Activated naive CD8-positive, alpha-beta T cell treated with anti-CD3 and anti-CD28 coated beads, Interleukin-2, amount 50 U/mL, for 16 hours (primary cell): ENCODE measurements at places on chromosomes 13 and 19.

GRCh38 chr13:45909673-45910072 lies 58.1 kb upstream of the SIAH3 start:
- no peak for DNase-seq

GRCh38 chr19:56405062-56405461 lies 930 bp downstream of the ZNF583 start:
- no peak for DNase-seq

DNA sequence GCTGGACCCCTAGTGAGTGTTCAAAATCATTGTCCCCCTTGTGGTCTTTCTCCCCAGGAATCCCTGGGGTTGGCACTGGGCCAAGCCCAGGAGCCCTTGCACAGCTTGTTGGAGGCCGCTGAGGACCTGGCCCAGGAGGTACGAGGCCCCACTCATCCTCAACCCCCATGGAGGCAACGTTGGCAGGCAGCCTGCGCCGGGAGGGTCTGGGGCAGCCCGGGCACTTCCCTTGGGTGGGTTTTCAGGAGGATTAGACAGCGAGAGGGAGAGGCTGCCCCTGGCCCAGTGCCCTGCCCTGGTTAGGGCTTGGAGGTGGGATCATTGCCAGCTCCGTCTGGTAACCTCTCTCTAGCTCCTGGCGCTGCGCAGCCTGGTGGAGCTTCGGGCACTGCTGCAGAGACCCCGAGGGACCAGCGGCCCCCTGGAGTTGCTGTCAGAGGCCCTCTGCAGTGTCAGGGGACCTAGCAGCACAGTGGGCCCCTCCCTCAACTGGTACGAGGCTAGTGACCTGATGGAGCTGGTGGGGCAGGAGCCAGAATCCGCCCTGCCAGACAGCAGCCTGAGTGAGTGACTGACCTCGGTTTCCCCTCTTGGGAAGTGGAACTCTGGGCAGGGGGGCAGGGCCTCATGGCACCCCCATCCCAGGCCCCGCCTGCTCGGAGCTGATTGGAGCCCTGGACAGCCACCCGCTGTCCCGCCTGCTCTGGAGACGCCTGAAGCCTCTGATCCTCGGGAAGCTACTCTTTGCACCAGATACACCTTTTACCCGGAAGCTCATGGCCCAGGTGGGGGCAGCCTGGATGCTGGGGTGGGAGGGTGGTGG lies 3.0 kb downstream of the ABCA7 start:
- no peak for DNase-seq

GRCh38 chr19:13091400-13092157 lies 11.1 kb downstream of the LYL1 start:
- no peak for DNase-seq

DNA sequence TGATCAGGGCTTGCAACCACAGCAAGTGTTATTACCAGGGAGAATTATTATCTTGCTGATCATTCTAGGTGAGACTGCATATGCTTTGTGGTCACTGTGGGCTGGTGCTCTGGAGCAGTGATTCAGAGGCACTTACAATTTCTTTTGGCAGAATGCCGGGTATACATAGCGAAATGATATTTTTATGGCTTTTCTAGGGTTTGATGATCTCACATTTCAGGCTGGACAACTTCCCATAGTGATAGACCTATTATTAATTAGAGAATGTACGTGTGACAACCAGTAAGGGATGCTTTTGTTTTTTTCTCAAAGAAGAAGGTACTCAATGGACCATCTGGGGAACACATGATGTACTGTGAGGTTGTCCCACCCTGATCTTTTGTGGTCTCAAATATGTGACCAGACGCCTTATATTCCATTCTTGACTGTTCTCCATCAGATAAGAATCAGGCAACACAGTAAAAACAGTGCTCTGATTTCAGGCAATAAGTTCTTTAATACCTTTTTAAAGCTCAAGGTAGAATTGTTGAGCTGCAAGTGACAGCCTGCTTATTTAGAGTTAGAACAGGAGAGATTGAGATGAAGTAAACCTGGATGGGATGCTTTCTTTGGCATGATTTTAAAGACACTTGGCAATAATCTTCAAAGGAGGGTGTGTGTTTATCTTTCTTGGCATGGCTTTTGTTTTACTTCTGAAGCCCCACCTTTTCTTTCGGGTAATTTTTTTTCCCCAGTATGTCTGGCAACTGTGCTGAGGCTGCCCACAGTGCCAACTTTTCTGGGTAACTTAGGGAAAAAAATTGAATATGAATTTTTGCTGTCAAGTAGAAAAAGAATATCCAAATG lies 27.4 kb upstream of the SCEL start:
- no peak for DNase-seq

GRCh38 chr19:19538061-19538784 lies at the start of gene CILP2:
CILP2 (plus strand) TSS chr19:19538265; CDS start chr19:19538350, 85 bp downstream.
- no peak for DNase-seq

- no peak for DNase-seq
Measured at GRCh38 chr13:106660746-106661625, 93.0 kb upstream of the ARGLU1 start.

DNA sequence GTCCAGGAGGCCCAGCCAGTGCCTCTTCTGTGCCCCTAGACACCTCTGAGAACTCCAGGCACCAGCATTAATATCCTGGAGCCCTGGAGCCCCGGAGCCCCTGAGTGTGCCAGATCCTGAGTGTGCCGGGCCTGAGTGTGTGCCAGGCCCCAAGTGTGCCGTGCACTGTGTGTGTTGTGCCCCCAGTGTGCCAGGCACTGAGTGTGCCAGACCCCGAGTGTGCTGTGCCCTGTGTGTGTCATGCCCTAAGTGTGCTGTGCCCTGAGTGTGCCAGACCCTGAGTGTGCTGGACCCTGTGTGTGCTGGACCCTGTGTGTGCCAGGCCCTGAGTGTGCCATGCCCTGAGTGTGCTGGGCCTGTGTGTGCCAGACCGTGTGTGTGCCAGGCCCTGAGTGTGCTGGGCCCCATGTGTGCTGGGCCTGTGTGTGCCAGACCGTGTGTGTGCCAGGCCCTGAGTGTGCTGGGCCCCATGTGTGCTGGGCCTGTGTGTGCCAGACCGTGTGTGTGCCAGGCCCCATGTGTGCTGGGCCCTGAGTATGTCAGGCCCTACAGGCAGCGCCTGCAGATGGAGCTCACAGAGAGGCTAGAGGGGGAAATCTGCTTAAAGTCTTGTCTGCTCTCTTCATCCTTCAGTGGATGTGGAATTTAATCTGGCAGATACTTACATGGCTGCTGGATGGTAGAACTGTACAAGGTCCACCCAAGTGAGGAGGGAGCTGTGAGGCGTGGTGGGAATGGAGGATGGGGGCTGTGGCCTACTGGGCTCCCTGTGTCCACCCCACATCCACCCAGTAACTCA lies 53.9 kb downstream of the C13orf46 start:
- no peak for DNase-seq

DNA sequence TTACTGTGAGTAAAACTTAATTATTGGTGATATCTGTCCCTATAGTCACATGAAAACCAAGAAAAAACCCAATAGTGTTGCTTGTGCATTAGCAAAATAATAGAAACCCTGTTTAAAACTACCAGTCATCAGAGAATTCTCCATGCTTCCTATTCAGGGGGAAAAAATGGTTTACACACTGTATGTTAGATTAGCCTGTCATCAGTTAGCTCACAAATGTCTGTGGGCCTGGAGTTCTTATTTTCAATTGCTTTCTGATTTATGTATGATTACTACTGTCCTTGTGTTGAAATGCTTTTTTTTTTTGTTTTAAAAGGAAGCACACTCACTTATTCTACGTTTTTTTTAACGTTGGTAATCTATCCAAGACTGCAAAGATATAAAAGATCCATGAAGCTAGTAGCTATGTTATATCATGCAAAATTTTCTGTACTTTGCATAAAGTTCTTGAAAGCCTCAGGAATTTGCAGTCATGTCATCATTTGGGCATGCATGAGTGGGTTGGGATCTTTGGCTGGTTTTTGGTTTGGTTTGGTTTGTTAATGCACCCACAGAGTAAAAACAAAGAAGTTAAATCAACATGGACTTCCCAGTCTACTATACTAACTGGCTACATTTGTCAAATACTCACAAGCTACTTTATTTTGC lies 25.9 kb downstream of the RXFP2 start:
- no peak for DNase-seq

DNA sequence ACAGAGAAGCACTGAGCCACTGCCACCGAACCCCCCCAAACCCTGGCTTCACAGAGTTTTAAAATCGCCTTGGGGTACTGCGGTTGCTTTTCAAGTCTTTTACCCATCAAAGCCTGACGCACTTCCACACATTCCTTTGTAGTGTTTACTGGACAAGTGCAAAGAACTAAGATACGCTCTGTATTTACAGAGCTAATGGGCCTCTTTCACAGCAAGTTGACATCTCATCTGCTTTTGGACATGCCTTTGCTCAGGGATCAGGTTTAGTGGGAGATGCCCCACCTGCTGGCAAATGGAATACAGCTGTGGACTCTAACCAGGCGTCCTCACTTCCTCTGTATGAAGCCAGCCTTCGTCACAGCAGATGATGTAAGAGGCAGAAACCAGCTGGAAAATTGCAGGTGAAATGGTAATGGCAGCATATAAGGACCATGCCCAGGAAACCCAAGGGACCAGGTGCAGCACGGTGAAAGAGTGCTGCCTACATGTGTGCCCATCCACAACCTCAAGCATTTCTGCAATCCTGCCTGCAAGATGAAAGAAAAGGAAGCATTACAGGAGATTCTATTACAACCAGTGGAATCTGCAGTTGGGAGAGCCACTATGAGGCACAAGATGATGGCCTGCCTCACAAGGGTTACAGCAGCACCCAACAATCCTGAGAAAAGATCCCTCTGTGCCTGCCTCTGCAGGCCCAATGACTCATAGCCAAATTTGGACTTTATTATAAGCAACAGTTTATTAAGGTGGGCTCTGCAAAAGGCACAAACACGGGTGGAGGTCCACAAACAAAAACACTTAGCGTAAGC lies 34.7 kb downstream of the BRD4 start:
- no peak for DNase-seq

DNA sequence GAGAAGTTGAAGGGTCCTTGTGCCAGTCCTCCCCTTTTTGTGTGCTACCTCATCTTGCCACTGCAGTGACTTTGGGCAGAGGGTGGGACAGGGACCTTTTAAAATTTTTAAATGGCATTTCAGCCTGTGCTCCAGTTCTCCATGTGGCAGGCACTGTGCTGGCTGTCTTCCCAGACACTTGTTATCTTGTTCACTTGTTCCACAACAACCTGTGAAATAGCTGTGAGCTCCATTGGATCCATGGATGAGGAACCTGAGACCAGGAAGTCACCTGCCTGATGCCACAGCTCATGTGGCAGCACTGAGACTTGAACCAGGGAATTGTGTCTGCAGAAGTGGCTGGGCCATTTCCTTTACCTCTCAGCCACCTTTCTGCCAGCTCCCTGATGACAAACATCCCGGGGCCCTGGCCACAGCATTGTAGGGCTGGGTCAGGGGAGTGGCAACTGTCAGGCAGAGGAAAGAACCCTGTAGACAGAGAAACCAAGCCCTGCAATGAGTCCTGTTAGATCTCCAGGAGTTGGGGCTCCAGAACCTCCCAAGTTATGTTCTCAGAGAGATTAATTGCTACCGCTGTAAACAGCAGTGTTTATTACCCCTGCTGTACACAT lies 6.4 kb downstream of the EGLN2 start:
- DNase-seq = no peak

DNA sequence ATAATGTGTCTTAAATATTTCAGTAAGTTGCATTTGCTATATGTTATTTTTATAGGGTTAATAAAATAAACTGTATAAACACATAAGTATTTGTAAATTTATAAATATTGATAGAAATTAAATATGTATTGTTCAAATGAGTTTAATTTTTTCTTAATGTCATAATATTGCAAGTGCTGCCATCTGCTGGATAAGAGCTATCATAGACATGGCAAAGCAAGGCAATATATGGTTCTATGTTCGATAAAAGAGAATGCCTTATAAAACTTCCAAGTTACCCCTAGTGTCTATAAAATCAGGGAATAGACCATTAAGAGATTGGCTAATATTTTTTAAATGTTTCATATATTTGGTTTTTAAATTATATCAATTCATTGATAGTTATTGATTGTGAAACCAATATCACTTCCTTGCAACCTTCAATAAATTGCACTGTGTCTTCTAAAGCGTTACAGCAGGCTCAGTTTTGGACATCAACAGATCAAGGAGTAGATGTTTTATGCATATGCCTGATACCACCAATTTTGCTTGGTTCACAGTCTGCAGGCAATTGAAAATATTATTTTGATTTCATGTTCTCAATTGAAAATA lies 29.0 kb upstream of the SLITRK6 start:
- no peak for DNase-seq

GRCh38 chr13:46983881-46984280 lies 87.0 kb upstream of the HTR2A start:
- DNase-seq = no peak

GRCh38 chr13:94967183-94968039 lies 255.1 kb upstream of the SOX21 start:
- DNase-seq = no peak
